HL-60 (cell line): ENCODE measurements at places on chromosomes 12 and 14.

GRCh38 chr14:104967386-104968152 lies 10.6 kb downstream of the AHNAK2 start:
- DNase-seq, result no peak

GRCh38 chr14:51844081-51844881 lies 16.1 kb upstream of the GNG2 start:
- no peak for DNase-seq

DNA sequence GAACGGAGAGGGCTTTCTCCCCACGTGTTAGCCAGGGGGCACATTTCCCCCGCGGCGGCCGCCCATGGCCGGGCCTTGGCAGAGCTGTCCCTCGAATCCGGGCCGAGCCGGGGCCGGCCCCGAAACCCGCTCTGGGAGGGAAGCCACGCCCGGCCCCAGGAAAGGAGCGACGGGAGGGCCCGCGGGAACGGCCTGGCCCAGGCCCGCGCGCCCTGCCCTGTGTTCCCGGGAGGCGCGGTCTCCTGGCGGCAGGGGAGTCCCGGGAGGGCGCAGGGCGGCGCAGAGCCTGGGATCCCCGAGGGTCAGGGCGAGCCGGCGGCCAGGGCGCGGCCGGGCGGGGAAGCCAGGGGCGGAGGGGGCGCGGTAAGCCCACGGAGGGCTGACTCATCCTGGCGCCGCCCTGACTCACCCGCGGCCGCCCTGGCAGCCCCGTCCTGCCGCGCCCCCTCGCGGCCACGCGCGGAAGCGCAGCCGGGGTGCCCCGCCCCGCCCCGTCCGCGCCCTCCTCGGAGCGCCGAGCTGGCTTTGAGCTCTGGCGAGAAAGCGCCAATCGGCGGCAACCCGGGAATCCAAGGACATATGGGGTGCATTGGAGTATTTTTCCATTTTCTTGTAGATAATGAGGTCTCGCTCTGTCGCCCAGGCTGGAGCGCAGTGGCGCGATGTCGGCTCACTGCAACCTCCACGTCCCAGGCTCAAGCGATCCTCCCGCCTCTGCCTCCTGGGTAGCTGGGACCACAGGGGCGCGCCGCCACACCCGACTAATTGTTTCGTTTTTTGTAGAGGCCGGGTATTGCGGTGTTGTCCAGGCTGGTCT lies 31.8 kb upstream of the PLEKHG6 start:
- peak; percentile 49 for DNase-seq

- no peak for DNase-seq
Measured at GRCh38 chr12:47686645-47687240, 19.1 kb downstream of the RPAP3 start.

DNA sequence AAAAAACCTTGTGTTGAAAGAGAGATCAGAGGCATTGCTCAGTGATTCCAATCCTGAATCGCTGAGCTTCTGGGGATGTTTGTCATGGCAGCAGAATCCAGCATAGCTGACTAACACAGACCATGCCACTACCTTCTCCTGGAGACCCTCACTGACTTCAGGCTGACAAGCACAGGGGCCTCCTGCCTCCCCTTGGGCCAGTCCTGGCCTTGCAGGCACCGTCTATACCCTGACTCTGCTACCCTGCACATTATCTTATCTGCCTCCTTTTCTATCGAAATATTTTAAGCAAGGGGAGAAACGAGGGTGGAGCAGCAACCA lies 139.8 kb downstream of the KIF26A start:
- DNase-seq, result no peak

GRCh38 chr12:84793558-84794367 lies 118.8 kb downstream of the SLC6A15 start:
- DNase-seq, result no peak

DNA sequence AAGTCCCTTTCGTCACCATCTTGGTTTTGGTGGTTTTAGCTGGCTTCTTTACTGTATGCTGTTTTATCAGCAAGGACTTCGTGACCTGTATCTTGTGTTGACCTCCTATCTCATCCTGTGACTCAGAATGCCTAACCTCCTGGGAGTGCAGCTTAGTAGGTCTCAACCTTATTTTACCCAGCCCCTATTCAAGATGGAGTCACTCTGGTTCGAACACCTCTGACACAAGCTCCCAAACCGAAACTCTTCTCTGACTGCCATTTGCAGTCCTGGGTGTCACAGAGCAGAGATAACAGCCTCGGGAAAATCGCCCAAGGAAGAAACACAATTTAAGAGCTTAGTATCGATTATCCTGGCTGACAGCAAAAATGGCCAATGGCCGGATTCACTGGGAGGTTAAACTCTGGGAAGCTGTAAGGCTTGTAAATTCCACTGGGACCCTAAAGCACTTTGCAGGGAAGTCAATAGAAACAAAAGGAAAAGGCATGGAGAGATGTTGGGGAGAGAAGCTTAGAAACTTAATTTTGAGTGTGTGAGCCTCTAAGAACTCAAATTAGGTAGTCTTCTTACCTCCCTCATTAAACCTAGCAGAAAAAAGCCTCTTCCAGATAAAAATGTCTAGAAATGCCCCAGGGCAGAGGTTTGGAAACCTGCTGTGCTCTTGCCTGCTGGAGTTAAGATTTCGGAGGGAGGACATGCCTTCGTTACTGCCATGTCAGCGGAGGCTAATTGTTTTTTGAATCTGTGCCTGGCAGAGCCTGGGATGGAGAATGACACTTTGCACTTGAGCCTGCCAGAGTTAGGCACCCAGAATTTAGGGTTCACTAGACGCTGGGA lies 56.5 kb upstream of the RPH3A start:
- DNase-seq, result no peak

DNA sequence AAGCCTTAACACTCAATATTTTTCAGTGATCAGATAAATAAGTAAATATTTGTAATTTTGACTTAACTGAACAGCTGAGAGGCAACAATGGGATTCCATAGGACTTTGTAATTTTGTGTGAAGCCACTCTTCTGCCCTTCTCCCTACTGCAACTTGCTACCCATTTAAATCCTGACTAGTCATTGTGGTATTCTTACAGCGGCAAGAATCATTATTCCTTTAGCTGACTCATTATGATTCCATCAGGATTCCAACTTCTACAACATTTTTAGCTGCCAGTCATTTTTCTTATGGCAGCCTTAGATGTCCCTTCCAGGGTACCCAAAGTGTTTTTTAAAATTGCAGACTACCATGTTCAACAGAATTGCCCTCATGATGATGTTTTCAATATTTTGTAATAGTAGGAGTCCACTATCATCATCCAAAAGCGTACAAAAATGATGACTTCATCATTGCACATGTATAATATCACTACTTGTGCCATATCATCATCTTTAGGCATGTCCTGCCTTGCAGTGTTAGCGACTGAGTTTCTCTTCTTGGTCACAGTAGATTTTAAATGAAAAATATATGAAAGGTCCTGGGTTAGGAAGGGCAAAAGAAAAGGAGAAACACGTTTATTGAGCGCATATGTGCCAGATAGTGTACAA lies 5.1 kb upstream of the MAGOHB start:
- no peak for DNase-seq

GRCh38 chr14:71947947-71948500 lies 15.8 kb downstream of the RGS6 start:
- peak; percentile 5 for DNase-seq

DNA sequence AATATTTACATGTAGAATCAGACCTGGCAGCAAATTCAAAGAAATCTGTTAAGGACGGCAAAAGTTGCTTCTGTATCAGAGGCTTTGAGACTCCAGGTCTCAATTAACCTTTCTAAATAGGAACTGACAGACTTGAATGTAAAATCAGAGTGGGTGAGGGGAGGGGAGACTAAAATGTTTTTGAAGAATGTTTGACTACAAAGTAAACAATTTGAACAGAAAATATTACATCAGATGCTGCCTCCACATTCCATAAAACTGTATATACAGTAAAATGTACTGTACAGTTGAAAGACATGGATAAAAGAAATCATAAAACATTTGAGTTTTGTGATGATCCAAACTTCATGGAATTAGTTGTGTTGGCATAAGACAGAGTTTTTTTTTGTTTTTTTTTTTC lies 49.5 kb upstream of the POC1B start:
- DNase-seq, result no peak

GRCh38 chr12:89756194-89756584 lies 47.6 kb upstream of the ATP2B1 start:
- DNase-seq, result peak; percentile 43

DNA sequence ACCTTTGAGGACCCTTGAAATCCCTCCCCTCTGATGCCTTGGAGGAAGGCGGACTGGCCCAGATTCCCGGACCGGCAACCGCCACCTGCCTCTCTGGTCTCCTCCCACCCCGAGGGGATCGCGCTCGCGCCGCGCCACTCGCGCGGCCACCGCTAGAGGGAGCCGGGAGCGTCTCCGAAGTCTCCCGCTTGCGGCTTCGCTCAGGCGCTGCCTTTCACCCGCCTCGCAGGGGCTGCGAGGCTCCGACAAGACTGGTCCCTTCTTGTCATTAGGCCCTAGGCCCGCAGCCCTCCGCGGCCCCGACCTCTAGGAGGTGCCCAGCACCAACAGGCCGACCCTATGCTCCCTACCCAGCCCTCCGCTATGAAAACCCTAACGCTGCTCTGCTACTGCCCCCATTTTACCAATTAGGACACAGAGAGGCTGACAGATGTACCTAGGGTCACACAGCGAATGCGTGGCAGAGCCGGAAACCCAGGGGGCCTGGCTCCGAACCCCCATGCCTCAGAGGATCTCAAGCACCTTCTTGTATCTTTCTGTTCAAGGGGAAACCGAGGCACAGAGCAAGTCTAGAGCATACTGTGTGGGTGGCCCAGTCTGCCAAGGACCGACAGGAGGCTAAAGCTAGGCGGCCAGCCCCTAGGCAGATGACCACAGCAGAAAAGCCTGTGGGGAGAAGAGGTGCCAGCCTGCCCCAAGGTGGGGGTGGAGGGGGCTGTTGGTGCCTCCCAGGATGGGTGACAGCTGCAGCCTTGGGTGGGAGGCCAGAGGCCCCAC lies 21.4 kb upstream of the VSX2 start:
- peak; percentile 15 for DNase-seq

DNA sequence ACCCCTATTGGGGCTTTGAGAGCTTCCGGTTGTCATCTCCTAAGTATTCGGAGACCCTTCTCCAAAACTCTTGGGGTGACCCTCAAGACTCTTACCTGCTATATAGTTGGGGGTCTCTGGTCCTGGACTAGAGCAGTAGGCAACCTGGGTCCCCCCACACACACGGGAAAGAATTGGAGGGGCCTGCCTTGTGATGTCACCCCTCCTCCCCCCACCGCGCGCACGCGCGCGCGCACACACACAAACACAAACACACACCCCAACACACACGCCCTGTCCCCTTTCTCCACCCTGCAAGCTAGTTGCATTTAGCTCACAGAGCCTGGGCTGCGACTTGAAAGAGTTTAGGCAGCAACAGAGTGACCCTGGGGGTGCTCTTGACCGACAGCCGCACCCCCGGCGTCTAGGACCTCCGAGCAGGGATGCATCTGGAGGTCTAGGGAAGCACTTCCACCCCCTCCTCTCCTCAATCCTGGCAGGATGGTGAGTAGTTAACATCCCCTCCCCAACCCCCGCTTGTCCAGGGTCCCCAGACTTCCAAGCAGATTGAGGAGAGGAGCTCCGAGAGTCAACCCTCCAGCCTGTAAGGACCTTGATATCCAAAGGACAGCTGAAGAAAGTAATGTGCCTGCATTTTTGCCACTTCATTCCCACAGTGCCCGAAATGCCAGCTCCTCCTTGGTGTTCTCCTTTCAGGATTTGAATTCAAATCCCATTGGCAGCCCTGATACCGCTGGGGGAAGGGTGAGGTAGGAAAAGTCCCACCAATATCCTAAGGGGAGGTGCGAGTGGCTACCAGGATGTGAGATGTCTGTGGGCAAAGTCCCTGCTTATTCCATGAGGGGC lies 1.4 kb upstream of the DNAJC14 start:
- peak; percentile 36 for DNase-seq

GRCh38 chr12:49939707-49940106 lies 10.8 kb upstream of the AQP2 start:
- DNase-seq, result no peak

DNA sequence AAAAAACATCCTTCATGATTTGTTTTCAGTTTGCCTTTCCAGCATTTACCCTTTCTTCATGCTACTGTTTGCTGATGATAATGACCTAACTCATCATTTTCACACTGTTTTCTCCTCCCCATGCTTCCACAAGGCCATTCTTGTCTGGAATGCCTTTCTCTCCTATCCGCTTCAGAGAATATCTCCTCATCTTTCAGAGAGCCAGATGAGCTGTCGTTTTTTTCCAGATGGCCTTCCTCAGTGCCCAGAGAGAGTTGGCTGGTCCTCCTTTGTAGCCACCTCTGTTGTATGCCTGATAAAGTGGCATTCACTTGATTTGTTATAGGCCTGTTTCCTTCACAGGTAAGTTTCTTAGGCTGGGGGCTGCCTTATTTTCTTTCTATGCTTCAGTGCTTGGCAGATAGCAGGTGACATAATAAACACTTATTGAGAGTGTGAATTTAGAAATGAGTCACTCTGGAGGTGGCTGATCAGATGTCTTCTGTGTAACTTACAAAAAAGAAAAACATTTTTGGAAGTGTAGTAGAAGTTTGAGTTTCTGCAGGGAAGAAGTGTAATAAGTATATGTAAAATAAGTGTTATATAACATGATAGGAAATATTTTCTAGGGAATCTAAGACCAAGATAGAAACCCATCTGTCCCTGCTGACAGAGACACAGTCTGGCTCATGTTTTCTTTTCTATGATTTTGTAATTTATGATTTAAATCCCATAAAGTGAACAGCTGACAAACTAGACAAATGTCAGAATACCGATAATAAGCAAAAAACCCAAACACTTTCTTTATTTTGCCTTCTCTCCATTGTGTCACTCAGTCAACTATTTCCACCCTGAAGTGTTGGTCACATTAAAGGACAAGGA lies 174.5 kb downstream of the DACT1 start:
- DNase-seq, result no peak

GRCh38 chr14:65045709-65046108 lies 56.6 kb downstream of the MAX start:
- no peak for DNase-seq

- DNase-seq, result no peak
Measured at GRCh38 chr12:21655591-21655990, 2.1 kb downstream of the LDHB start.

DNA sequence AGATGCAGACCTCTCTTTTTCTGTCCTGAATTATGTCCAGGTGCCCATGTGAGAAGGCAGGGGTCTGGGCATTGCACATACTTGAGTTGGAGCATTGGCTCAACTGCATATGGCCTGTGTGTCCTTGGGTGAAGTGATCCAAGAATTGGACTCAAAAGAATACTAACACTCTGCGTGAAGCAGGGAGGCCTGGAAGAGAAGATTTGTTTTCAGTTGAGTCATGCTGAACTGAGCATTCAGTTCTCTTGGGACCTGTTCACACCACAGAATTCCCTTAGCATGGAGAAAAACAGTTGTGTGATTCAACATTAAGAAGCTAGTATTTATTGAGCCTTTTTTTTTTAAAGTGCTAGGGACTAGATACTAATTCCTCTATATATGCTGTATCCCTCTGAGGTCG lies 164.7 kb upstream of the TBX3 start:
- no peak for DNase-seq

- no peak for DNase-seq
Measured at GRCh38 chr14:101797856-101798255, 36.3 kb downstream of the PPP2R5C start.
